ENCODE measurements at places on chromosomes 11 and 22.
A peak's percentile ranks its signal among the peaks of the same experiment; 100 is the strongest.

- DNase-seq: no peak
Observed at GRCh38 chr11:290621-291231, 1.8 kb downstream of the PGGHG start.

GRCh38 chr11:126046570-126047195, 16.0 kb downstream of the CDON start:
- DNase-seq: no peak

GRCh38 chr11:70303070-70303469, 32.6 kb downstream of the PPFIA1 start:
- no peak for DNase-seq

DNA sequence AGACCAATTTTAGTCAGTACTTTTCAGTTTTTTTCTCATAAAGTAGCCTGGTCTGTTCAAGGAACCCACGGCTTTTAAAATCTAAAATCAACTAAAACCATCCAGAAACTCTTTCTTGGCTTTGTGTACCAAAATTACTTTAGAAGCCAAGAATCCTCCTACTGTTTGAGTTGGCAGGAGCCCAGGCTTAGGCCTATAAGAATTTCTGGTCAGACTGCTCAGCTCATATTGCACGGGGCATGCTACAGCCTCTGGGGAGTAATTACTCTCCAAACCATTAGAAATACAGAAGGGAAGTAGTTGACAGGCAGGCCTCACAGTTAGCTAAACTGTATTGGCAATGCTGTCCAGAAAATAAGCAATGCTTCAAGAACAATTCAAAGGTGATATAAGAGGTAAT, 1862.9 kb upstream of the RAG2 start:
- DNase-seq: no peak

DNA sequence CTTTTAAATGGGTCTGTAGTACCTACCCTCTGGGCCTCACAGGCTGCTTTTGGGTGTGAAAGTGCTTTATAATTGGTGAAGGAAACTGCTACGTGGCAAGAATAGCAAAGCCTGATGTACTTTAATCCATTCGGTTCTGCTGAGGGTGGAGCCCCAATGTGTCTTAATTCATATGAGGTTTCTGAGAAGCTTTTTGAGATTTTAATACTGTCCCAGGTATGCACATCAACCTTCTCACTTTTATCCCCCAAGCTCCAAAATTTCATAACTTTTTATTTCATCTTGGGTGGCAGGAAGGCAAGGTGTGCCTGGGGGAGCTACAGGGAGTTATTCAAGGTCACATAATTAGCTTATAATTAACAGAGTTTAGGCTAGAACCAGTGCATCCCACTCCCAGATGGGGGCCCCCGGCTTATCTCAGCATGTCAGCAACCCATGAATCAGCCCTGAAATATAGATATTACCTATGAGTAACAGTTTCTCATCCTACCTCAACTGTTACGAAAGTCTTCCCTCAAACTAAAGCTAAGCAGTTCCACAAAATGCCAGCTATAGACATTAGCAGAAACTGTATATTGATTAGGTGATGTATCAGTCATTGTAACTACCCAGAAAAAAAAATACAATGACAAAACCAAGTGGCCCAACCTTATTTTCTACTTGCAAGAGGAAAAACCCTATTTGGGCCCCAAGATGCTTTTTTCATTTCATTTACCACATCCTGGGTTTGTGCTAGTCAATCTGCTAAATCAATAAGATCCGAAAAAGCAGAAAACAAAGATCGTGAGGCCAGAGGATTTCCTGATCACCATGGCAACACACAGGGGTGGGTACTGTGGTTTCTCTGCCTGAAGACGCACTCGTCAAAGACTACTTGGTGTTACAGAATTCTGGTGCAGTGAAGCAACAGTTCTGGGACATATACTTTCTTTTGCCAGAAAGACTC, 26.7 kb downstream of the CD44 start:
- peak; percentile 98 for DNase-seq

Measured in CD4-positive, alpha-beta T cell treated with Interleukin-10 for 1 hour (primary cell).